ENCODE measurements at places on chromosomes 11 and 22.

- DNase-seq, result no peak
Observed at GRCh38 chr22:19615001-19615461, 90.8 kb upstream of the CLDN5 start.

DNA sequence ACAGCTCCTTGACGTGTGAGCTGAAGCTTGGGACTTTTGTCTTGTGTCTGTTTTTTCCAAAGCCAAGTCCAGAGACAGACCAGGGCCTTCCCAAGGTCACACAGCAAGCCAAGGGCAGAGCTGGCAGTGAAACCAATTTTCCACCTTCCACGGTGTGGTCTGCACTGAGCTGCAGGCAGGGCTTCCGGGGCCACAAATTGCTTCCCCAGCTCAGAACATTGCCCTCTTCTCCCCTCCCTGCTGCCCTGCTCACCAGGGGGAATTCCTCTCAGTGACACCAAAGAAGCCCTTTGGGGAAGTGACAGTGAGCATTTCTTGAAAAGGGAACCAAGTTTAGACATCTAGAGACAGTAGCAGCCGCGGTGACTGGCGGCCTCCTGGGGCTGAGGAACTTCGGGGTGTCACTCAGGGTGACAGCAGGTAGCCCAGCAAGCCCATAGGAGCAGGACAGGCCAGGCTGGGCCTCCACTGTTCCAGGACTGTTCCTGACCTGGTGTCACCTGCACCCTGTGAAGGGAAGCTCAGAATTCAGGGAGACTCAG is 9.2 kb downstream of the FXYD2 start:
- no peak for DNase-seq

DNA sequence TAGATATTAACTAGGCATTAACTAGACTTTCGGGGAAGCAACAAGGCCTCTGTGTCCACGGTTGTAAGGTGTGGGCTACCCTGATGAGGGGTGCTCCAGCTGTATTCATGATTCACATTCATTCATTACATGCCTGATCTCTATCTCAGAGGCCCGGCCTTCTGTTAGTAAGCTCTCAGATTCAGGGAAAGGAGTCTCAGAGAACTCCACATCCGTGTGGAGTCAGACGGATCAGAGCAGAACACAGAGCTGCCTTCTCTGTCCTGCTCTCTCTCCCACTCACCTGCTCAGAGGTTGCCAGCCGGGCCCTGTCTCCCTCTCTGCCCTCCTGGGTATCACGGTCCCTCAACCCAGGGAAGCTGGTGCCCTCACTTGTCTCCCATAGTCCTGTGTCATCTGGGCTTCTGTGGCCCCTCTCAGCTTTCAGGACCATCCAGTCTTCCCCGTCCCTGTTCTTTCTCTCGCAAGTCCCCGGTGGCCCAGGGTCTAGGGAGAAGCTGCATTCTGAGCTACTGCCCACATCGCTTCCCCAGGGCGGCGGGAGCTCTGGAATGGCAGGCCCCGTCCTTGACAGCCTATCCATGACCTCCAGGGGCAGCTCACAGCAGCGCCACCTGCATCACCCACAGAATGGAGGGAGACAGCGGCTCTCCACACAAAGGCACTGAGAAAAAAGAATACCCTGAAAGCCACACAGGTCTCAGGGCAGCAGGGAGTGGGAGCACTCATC is 4.3 kb downstream of the TP53AIP1 start:
- no peak for DNase-seq

- DNase-seq, result no peak
Observed at GRCh38 chr11:94790661-94791180, 22.6 kb downstream of the AMOTL1 start.

GRCh38 chr11:102753267-102753666 is 27.2 kb downstream of the MMP10 start:
- DNase-seq, result no peak

GRCh38 chr11:2963112-2963754 is 28.9 kb downstream of the NAP1L4 start:
- no peak for DNase-seq

DNA sequence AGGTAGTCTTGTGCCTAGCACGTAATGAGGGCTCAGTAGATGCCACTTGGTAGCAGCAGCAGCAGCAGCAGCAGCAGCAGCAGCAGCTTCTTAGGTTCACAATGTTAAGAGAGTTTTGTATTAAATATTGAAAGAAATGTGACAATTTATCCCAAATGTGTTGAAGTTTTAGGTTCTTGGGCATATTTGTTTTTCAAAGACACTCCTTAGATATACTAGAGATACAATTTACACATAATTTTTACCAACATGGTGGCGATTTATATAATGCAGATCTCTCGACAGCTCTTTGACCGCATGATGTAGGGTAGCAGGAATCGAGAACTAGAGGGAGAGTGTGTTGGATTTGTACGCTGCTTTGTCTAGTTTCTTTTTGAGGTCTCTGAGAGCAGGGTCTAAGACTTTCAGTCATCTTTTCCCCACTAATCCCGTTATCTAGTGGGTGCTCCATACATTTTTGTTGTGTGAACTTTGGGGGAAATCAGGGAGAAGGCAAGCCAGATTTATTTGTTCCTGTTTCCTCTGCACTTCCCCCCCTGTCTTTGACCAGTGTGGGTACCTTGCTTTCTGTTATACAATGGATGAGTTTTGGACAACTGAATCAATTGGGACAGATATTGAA is 1.4 kb downstream of the FDX1 start:
- DNase-seq, result no peak

GRCh38 chr11:111736621-111737443 is 29.4 kb downstream of the PPP2R1B start:
- DNase-seq, result no peak

DNA sequence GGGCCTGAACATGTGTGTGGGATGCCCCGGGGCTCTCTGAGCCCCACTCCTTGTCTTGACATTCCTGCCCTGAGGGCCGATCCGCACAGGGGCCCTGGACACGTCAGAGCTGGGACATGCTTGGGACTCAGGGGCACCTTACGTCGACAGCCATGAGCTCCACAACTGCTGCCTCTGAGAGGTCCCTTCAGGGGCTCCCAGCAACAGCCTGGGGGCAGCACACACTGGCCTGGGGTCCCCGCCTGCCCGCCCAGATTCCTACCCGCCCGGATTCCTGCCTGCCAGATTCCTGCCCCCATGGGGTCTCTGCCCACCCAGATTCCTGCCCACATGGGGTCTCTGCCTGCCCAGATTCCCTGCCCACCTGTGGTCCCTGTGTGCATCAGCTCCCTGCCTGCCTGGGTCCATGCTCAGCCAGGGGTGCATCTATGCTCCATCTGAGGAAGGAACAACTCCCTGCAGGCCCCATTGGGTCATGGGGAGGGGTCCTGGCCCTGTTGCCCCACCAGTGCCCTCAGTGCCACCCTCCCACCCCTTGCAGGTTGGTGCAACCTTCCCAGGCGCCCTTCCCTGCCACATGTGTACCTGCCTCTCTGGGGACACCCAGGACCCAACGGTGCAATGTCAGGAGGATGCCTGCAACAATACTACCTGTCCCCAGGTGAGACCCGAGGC is 35.7 kb downstream of the MUC5B start:
- no peak for DNase-seq

- DNase-seq, result no peak
Observed at GRCh38 chr11:44680982-44681597, 45.7 kb upstream of the TSPAN18 start.

DNA sequence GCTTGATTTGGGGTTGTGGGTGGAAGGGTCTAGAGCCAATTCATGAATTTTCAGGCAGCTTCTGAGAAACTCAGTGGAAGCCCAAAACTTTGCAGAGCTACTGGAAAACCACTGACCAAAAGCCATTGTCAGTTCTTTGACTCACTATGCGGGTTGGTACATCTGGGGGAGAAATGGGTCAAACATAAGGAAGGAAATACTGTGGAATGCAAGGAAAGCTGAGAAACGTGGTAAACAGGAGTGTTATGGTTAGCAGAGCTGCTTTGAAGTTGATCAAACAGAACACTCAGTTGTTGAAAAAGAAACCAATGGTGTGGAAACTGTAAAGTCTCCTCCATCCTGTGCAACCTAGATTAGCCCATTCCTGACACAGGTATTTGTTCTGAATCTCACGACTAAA is 6.3 kb upstream of the ABTB2 start:
- DNase-seq, result no peak

GRCh38 chr11:132853886-132854285 is 678.4 kb downstream of the OPCML start:
- no peak for DNase-seq

DNA sequence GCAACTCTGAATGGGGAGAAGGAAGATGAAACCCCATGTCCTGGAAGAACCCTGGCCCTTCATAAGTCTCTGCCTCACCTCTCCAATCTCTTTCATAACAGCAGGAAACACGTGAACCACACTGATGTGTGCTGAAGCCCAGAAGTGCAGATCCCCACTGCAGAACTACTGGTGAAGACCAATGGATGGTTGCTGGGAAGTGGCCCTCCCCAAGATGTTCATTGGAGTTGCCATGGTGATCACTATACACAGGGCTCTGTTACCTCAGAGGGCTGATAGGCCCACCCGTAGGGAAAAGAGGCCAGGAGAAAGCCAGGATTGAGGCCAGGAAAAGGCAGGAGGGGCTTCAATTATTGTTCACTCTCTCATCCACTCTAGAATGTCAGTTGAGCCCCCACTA is 11.6 kb downstream of the TST start:
- DNase-seq, result no peak

- DNase-seq, result no peak
Observed at GRCh38 chr22:26768952-26769351, 111.6 kb downstream of the MIAT start.

DNA sequence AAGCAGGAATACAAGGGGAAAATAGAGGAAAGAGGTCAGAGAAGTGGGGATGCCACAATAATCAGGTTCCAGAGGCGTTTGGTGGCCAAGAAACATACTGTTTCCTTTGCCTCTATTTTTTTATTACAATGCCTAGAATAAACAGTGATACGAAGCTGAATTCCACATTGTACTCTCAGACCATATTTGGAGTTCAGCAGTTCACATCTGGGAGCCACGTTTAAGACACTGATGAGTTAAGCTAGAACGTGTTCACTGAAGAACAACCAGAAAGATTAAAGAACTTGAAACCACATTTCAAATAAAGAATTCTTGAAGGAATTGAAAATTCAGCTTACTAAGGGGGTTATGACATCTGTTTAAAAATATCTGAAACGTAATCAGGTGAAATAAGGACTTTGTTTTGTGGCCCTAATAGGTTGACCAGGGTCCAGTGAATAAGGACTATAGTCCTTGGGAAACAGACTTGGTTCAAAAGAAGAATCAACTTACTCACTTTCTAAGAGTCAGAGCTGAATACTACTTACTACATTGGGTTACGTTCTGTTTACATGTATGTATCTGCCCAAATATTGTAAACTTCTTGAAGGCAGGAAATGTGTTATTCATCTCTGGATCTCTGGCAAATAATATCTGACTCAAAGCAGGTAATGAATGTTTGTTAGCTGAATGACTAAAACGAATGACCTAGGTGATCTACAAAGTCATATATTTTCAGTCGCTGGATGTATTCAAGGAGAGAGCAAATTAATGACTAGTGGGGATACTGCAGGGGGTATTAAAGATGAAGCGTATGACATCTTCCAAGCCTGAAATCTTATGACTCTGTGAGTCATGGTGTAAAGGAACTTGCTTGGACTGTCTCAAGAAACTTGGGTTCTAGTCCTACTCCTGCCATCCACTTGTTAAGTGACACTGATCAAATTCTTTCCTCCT is 247.0 kb upstream of the NARS2 start:
- no peak for DNase-seq

GRCh38 chr11:7320306-7320705 is 68.6 kb downstream of the SYT9 start:
- DNase-seq, result no peak

DNA sequence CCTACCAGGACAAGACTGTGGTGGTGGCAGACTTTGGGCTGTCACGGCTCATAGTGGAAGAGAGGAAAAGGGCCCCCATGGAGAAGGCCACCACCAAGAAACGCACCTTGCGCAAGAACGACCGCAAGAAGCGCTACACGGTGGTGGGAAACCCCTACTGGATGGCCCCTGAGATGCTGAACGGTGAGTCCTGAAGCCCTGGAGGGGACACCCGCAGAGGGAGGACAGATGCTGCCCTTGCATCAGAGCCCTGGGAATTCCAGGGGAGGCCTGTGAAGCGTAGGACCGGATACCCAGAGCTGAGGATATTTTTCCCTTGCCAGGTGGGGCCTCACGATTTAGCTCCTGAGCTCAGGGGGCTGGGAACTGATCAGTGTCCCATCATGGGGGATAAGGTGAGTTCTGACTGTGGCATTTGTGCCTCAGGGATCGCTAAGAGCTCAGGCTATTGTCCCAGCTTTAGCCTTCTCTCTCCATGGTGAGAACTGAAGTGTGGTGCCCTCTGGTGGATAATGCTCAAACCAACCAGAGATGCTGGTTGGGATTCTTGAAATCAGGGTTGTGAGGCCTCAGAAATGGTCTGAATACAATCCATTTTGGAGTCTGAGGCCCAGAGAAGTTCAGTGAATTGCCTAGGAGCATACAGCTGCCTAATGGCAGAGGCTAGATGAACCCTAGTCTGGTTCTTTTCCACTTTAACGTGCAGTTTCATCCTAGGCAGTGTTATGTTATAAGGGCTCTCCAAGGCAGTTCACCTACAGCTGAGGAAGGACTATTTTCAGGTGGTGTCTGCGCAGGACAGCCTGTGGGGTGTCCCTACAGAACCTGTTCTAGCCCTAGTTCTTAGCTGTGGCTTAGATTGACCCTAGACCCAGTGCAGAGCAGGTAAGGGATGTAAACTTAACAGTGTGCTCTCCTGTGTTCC is 19.5 kb downstream of the PIK3IP1 start:
- no peak for DNase-seq

DNA sequence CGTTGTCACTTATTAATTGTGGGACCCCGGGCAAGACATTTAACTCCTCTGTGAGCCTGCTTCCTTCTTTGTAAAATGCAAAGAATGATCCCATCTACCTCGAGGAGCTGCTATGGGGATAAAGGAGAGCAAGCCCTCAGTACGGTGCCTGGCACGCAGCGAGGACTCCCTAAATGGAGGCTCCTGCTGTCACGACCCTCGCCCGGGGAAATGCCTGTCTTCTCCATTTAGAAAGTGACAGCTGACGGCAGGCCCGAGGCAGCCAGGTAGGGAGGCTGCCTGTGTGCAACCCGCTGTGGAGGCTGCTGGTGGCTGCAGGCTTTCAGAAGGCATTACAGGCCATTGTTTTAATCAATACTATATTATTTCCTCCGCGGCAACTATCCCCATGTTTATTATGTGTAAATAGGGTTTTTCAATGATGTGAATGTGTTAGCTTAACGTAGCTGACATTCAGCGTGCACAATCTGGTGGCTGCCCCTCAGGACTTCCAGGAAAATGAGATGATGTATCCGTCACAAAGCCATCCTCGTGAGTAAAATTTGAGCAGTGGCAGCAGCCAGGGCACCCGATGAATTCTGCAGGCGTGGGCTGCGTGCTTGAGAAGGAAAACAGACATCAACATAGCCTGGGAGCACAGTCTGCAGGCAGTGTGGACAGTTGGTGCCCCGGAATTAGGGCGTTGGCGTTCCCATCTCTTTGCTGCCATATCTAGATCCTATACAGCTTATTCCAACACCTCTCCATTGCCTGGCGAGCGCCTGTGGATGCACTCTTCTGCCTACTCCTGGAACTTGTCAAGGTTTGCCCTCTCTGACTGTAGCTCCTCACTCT is 228.3 kb downstream of the ST3GAL4 start:
- DNase-seq, result no peak

- DNase-seq, result no peak
Observed at GRCh38 chr22:50531962-50532674, 2.3 kb upstream of the TYMP start.

- no peak for DNase-seq
Observed at GRCh38 chr11:11344045-11344444, 9.0 kb downstream of the CSNK2A3 start.
